NCI-H2081 (cell line): ENCODE measurements at places on chromosomes 12 and 14.
A peak's percentile ranks its signal among the peaks of the same experiment; 100 is the strongest.

DNA sequence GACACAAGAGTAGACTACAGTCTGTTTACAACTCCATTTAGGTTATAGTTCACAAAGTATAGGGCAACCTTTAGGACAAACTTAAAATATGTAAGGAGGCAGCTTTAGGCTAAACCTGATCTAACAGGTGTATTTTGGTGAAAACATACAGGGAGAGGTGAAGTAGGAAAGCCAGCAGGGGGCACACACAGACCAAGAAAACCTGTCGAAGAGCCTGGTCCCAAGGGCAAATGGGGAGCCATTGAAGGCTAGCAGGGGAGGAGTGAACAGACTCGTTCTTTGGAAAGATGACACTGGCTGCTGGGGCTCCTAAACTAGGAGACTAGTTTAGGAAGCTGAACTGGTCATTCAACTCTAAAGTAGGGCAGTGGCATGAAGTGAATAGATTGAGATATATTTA, 138.8 kb upstream of the WSCD2 start:
- DNase-seq: peak; percentile 14

DNA sequence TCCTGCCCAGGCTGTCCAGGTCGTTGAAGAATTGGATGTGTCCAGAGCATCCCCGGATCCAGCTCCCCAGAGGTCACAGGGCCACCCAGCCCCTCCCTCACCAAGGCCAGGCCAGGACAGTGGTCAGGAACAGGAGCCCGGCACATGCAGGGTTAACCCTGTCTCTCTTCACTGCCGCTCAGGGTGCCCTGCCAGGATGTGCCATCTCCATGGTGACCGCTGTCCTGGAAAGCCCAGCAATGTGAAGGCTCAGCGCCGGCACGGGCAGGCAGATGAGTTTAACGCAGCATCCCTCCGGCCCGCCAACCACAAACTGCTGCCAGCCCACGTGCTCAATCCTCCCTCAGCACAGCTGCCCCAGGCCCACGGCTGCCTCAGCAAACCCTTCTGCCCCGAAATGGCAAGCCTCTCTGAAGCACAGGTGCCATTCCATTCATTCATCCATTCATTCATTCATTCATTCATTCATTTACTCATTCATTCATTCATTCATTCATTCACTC, 4.4 kb downstream of the TMEM179 start:
- peak; percentile 10 for DNase-seq

DNA sequence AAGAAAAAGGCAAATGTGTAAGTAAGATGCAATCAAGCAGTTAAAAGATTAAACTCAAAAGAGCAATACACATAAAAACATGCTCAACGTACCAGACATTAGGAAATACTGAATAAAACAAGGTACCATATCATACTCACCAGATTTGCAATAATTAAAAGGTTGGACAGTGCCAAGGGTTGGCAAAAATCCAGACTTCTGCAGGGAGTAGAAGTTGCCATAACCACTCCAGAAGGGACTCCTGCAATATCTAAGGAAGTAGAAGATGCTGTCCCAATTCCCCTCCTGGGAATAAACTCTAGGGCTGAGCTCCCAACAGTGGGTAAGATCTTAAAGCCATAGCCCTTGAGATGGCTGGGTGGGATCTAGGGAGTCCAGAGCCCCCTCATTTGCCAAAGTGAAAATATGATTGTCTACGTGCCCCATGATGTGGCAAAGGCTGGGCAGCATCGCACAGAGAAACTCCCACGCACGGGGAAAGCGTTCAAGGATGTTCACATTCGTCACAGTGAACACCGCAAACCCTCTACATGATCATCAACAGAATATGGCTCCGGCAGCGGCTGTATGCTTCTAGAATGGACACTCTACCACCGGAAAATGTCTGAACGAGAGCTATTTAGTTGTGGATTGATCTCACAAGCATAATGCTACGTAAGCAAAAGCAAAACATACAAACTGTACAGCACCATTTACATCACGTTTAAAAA, 12.3 kb downstream of the KCTD10 start:
- DNase-seq: no peak

DNA sequence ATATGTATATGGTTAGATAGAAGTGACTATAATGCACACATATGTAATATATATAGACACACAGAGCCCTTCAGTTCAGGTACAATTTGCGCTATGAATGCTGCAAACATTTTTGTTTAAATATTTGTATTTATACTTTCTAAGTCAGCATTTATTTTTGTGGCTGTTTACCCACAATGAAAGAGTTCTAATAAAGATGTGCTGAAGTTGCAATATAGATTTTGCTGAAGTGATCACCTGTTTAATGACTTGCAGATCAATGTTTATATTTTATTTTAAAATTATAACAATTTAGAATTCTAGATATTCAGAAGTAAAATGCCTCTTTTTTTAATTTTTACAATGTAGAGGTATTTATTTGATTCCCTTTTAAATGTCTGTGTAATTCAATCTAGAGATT, 3.5 kb downstream of the FOXG1 start:
- DNase-seq: no peak

DNA sequence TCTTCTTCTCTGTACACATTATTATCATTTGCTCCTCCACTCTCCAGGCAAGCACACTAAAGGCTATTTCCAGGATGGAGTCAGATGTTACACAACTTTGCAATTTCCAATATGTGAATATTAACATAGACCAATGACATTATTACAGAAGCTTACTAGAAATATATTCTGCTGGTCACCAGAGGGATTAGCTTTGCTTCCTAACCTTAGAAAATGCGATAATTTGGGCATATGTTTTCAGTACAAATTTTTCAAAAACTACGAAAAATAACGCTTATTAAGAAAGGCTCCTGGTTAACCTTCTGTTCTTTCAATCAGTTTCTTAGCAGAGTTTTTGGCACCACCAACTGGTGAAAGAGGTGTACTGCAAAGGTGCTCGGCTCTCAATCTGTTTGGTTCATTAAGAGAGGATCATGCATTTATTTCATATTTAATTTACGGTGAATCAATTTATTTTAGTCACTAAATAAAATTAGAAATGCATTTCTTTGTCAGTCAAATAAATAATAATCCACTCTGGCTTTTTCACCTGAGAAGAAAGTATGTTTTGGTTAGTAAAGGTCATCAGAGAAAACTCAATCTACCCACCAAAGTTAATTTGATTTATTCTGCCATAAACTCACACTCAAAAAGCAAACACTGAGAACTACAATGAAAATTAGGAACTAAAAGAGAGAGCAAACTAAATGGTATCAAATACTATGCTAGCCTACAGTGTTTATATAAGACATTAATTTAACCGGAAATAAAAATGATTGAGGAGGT, 39.2 kb downstream of the EFCAB11 start:
- peak; percentile 74 for DNase-seq

DNA sequence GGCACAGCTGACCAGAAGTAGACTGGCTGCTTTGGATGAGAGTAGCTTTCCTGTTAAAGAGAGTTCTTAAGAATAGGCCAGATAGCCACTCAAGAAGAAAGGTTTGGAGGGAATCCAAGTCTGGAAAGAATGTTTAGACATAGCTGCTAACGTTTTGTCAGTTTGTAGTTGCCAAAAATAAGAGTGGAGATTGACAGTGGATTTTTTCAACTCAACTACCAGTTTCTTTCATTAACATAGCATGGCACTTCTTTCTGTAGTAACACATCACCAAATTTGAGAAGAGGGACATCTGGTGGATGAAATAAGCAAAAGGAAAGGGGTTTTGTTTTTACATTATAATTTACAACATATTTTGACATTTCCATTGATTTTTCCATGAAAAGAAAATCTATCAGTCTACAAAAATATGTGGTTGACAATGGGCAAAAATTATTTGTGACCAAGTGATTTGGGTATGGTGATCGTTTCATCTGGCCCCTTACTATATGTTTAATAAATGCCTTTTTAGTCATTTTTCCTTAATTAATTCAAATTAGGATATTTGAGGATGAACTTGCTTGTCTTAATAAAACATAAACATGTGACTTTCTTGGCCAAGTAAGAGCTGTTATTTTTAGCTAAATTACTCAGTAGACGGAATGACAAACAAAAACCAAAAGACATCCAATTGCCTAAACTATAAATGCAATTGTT, 71.1 kb downstream of the PTPRR start:
- DNase-seq: peak; percentile 7

DNA sequence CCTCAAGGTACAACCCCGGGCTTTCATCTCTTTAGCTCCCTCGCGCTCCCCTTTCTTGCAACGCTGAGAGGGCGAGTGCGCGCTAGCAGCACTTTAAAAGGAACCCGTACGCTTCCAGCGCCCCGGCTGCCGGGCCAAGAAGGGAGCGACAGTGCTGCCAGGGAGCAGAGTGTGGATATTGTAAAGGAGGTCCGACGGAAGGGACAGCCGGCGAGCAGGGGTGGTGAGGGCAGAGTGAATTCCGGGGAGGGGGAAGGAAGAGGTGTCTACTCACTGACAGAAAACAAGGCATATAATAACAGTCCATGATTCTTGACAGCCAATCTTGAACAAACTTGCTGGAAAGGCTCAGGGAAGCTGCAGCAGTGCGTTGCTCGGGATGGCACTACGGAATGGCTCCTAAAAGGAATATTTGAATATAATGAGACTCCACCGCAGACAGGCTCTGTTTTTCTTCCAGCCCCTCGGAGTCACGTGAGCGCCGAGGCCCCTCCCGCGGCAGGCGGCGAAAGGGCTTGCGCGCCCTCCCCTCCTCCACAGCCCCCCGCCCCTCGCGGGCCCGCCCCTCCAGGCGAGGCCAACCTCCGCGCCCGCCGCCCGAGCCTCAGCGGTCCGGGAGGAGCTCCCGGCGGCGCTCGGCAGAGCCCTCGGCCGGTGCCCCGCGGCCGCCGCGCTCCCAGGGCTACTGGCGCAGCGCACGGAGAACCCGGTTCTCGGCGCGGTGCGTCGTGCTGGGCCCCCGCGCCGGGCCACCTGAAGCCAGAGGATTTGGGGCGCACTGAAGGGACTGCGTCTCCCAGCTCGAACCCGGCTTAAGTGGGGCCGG, 3.4 kb downstream of the BMP4 start:
- no peak for DNase-seq

DNA sequence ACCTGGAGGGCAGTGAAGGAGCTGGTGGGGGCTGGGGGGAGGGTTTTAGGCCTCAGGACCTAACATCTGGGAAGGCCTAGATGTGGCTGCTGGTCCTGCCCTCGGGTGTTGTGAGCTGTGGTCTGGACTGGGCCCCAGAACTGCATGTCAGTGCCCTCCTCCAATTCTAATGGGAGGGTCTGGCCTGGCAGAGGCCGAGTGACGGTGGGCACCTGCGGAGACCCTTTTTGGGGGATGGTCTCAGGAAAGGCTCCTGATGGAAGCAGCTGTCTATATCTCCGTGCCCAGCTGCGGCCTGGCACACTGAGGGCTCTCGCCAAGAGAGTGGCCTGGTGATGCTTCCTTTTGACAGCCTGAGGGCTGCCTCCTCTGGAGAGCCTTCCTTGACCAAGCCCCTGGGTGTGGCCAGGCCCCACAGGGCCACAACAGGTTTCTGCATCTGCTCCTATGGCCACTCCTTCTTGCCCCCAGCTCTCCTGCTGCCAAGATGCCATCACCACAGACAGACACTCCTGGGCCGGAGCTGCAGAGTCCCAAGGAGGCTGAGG, 5.3 kb downstream of the EXOC3L4 start:
- no peak for DNase-seq

- DNase-seq: no peak
Observed at GRCh38 chr12:99505805-99506204, 141.7 kb upstream of the GARIN6 start.

DNA sequence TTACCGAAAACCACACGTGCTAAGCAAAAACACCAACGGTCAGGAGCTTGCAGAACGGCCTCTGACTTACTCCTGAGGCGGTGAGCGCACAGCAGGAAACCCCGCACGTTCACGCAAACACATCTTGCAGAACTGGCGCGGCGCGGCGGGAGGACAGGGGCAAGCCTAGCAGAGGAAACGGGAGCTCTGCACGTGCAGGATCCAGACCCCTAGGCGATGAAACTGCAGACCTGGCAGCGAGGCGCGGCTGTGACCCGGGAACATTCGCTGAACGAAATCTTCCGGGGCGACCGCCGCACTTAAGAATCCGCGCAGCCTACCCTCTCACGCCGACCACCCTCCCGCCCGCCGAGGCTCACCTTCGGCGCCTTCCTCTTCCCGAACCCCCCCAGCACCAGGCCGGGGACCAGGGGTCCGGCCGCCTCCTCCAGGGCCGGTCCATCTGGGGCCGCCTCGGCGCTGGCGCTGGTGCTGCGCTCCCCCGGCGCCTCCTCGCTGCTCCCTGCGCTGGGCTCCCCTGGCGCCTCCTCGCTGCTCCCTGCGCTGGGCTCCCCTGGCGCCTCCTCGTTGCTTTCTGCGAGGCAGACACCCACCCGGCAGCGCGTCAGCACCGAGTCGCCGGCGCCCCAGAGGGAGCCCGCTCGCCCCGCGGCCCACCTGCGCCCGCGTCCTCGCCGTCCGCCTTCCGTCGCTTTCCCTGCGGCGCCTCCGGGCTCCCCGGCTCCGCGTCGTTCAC, 615 bp downstream of the DDX51 start:
- DNase-seq: no peak

- DNase-seq: no peak
Observed at GRCh38 chr14:58797010-58797429, 159.3 kb downstream of the DACT1 start.

GRCh38 chr14:69354383-69355153, 43.5 kb downstream of the ERH start:
- no peak for DNase-seq

- DNase-seq: no peak
Observed at GRCh38 chr12:123808167-123808566, 46.1 kb downstream of the DNAH10 start.

GRCh38 chr12:91194500-91194899, 11.9 kb upstream of the DCN start:
- no peak for DNase-seq

GRCh38 chr12:79710707-79711483, 20.1 kb upstream of the PAWR start:
- no peak for DNase-seq

DNA sequence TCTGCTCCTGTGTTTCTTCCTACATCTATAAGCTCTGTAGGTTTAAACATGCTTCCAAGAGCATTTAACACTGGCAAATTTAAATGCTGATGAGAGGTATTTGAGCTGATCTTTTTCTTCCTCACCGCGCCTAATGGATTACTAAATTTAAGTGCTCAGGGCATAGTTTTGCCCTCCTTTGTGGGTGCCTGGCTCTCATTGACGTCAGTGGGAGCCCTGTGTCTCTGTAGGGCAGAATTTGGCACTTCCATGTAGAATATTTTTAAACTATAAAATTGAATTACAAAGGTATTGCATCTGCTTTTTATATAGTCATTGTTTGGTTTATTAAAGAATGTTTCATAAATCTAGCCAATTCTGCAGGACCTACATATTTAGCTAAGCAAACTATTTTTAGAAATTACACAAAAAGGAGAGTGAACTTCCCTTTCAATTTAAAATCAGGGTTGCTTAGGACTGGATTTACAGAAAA, 444.8 kb downstream of the AEBP2 start:
- DNase-seq: no peak

DNA sequence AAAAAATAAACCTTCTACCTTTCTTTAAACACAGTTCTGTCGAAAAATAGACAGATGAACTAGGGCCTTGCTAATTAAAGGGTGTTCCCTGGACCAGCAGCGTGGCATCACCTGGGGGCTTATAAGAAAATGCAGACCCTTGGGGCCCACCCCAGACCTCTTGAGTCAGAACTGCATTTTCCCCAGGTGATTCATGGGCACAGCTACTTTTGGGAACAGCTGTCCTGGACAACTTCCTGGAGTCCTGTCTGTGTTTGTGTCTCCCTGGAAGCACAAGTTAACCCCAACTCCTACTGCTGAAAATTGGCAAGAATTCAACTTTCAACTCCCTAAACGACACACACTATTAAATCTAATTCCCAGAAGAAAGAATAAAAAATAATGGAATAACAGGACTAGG, 17.8 kb downstream of the FBLN5 start:
- no peak for DNase-seq

- no peak for DNase-seq
Observed at GRCh38 chr12:42979746-42980145, 390.2 kb upstream of the PRICKLE1 start.

GRCh38 chr14:60204843-60205774, 39.9 kb upstream of the DHRS7 start:
- no peak for DNase-seq
